Caki2 (cell line): ENCODE measurements at places on chromosomes 5 and 9.
A peak's percentile ranks its signal among the peaks of the same experiment; 100 is the strongest.

DNA sequence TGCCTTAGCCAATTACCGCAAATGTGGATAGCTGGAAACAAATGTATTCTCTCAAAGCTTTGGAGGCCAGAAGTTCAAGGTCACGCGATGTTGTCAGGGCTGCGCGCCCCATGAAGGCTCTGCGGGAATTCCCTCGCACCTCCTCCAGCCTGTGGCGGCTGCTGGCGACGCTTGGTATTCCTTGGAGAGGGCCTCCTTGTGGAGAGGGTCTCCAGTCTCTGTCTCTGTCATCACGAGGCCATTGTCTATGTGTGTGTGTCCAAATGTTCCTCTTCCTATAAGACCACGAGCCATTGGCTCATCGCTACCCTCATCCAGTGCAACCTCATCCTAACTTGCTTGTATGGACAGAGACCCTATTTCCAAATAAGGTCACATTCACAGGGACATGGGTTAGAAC is 97.5 kb downstream of the ANKRD33B start:
- no peak for DNase-seq

- no peak for DNase-seq
Observed at GRCh38 chr9:15505921-15506320, 4.8 kb downstream of the PSIP1 start.

DNA sequence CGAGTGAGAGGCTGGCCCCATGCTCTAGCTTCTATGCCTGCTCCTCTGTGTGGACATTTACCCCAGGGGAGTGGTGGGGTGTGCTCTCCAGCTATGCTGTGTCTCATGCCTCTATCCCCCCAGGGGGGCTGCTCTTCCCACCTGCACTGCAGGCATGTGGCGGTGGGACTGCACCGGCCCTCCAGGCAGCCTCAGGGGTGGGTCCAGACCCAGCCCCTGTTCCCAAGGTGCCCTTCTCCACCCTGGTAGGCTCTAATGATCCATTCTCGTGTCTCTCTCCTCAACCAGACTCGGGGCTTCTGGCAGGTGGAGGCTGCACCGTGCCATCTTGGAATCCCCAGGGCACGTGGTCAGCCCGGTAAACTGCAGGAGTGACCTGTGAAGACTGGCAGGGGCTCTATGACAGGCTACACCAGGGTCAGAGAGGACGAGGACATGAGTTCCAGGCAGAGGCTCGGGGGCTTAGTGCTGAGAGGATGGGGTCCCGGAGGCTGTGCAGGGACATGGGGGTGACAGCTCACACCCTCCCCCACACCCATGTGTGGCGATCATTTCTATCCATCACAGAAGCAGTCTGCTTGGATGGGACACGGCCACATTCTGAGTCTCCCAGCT is 22.7 kb upstream of the COL5A1 start:
- DNase-seq, result no peak

GRCh38 chr5:164649266-164649665 is 1143.8 kb downstream of the MAT2B start:
- no peak for DNase-seq

DNA sequence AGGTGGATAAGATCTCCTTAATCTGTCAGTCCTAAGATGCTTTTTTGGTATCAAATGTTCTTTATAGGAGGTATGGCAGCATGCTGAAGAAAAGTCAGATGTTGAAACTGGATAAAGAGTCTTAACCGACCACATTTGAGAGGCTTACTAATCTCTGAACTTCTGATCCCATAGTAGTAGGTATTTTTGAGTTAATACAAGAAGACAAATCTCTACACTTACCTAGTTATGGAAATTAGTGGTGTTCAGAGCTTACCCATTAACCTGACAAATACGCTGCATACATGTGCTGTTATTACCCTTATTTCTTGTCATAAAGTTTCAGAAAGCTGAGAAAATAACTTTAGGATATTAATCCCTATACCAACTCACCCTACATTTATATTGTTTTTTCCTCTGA is 83.0 kb downstream of the ISL1 start:
- no peak for DNase-seq

GRCh38 chr5:97762483-97762882 is 579.4 kb upstream of the RIOK2 start:
- no peak for DNase-seq

GRCh38 chr5:156532921-156533320 is 206.0 kb downstream of the SGCD start:
- DNase-seq, result no peak

DNA sequence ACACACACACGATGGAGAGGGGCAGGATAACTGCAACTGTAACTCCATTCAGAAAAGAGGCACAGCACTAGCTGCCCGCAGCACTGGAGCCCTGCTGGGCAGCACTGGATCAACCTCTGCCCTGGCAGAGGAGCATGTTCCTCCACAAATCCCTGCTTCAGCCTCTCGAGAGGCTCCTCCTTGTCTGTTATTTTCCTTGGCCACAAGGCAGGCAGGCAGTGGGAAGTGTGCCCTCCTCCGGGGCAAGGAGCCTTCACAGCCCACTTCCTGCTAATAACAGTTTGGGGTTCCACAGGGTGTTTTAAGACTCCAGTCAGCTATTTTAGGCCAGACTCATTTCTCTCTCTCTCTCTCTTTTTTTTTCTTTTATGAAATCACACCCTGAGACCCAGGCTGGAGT is 11.8 kb downstream of the FXN start:
- no peak for DNase-seq

DNA sequence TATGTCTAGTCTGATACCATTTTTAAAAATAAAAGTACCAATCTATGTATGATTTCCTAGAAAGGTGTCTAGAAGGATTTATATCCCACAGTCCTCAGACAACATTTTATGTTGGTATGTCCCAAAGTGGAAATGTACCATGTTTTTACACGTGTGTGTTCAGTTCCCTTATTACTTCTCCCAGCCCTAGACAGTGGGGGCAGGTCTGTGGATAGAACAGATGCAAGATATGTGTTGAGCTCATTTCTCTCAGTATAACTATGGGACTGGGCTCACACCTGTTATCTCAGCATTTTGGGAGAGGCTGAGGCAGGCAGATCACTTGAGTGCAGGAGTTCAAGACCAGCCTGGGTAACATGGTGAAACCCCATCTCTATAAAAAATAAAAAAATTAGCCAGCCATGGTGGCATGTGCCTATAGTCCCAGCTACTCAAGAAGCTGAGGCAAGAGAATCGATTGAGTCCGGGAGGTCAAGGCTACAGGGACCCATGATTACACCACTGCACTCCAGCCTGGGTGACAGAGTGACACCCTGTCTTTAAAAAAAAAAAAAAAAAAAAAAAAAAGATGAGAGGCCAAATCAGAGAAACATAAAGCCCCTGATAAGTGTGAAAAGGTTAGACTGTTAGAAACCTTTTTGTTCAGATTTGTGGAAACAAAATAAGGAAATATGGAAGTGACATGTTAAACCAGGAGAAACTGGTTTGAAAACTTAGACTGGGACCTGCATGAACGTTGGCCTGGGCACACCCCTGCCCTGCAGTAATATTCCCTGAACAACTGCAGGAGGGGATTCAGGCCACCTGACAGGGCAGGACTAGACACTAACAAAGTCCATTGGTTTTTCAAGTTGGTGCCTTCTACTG is 7.4 kb upstream of the SLC2A8 start:
- DNase-seq, result no peak

GRCh38 chr9:86700629-86701028 is 246.7 kb downstream of the GAS1 start:
- DNase-seq, result no peak

GRCh38 chr5:96788112-96788749 is 19.5 kb downstream of the ERAP1 start:
- no peak for DNase-seq

DNA sequence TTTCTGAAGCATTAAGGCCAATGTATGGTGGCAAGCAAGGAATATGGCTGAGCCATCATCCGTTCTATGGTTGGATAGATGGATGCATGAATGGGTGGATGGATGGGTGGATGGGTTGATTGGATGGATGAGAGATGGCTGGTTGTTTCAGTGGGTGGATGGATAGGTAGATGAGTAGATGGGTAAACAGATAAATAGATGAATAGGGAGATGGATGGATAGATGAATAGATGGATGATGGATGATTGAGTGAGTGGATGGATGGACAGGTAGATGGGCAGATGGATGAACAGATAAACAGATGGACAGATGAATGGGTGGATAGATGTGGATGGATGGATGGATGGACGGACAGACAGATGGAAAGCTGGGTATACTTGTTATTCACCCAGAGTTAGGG is 92.6 kb upstream of the ZNF618 start:
- DNase-seq, result no peak

DNA sequence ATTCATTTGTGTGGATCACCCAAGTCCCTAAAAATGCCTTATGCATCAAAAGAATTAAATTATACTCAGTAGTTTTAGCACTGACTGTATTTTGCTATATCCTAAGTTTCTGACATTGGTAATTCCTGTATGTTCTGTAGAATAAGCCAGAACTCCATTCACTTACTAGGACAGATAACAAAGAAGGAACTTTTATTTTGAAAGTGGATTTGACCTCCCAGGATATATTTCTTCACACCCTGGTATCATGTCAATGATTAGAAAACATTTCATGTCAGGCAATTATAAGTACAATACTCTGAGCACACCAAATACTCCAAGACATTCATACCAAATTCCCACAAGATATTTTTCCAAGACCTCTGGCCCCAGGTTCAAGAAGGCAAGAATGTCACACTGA is 28.7 kb upstream of the MYOT start:
- no peak for DNase-seq

- no peak for DNase-seq
Observed at GRCh38 chr5:40547557-40547956, 132.2 kb upstream of the PTGER4 start.

DNA sequence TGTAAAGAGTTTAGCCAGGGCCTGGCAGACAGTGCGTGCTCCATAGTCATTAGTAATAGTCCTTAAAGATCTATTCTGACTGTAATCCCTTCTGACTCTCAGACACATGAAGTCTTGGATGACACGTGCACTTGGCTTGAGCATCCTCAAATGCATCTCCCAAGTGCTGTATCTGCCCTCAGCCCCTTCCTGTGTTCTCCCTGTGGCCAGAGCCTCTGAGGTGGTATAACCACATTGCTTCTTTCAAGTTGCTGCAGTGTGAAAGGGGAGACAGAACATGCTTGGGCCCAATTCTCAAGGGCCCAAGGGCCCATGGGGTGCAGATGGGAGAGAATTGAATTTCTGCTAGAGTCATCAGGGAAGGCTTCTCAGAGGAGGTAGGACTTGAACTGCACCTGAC is 30.1 kb upstream of the HAND1 start:
- no peak for DNase-seq

GRCh38 chr5:171432076-171432475 is 12.6 kb downstream of the FGF18 start:
- no peak for DNase-seq

DNA sequence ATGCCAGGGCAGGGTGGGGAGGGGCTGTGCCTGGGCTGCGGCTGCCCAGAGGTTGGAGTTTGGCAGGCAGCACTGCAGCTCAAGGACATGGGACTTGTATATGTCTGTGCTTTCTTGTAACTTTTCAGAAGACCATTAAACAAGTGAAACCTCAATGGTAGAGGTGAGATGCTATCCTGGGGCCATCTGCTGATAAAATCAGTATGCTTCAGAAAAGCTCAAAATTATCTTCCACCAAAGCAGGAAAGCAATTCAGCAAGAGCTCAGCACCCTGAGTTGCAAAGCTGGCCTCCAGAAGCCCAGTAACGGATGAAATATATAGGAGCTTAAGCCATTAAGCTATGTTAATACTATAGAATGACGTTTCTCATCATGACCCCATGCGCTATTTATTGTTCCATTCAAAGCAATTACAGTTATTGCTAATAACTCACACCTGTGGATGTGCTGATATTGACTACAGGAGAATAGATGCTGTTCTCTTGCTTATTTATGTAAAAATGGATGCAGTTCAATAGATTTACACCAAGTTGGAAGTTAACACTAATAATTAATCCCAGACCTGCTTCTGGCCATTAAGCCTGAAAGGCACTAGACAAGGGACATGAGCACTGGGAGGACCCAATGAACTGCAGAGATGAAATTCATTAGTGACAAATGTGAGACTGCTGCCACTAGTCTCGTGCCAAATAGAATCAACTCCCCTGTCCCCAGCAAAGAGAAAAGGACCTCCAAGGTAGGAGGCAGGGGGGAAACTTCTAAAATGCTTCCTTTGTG is 316.3 kb upstream of the PANK3 start:
- no peak for DNase-seq

GRCh38 chr9:75826314-75826713 is 64.2 kb upstream of the PCSK5 start:
- peak; percentile 83 for DNase-seq

GRCh38 chr9:134564431-134565170 is 77.0 kb upstream of the COL5A1 start:
- peak; percentile 26 for DNase-seq

DNA sequence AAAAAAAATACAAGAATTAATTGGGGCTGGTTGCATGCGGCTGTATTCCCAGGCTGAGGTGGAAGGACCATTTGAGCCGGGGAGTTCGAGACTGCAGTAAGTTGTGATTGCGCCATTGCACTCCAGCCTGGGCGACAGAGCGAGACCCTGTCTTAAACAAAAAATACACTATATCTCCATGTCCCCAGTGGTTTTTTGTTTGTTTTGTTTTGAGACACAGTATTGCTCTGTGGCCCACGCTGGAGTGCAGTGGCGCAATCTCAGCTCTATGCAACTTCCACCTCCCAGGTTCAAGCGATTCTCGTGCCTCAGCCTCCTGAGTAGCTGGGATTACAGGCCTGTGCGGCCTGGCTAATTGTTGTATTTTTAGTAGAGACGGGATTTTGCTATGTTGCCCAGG is 1.2 kb downstream of the COQ4 start:
- no peak for DNase-seq

DNA sequence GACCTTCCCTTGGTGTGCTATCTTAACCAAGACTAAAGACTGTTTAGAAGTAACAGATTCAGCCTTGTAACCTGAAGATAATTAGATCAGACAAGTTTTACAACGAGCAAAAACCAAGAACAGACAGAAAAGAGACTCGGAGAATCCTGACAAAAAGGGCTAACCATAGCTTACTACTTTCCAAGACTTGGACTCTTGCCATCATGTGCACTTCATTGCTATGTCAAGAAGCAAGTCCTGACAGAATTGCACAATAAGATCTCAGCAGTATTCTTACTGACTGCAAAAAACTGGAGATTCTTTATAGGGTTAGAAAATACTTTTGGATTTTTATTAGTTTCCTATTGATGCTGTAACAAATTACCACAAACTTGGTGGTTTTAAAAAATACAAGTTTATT is 1539.0 kb upstream of the NUDT12 start:
- DNase-seq, result no peak

DNA sequence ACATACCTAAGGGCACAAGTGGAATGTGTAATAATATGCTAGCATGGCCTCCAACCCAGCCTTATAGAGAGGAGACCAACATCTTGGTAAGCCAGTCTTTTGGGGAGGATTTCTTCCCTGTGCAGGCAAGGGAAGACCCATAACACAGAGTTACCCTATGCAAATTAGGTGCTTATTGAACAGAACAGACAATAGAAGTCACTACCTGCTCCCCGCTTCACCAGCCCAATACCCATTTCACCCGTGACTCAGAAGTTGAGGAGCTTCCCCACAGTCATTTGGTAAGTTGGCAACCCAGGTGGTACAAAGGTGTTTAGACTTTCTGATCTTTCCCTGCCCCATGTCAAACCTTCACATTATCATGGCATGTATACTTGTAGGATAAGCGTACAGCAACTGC is 44.6 kb downstream of the AOPEP start:
- DNase-seq, result no peak
